HT-29 (cell line): ENCODE measurements at places on chromosomes 12 and 14. TPM values are rescaled to one million over a fixed set of nuclear protein-coding genes. Genes with fewer than 3 reads are reported as not detected.

TAS2R31 gene
- 1.3 and 2.3 TPM in 2 replicates for total RNA-seq

TGFB3 gene
- 0.65 and 2.9 TPM in 2 replicates for total RNA-seq

TAS2R42 gene
- not detected in 2 replicates for total RNA-seq

GALNT9 gene
- total RNA-seq: not detected in 2 replicates

ASCL1 gene
- total RNA-seq: not detected in 2 replicates

HOXC4 gene
- total RNA-seq: 4.0 and 6.8 TPM in 2 replicates

KLRC2 gene
- 2.7 and 3.0 TPM in 2 replicates for total RNA-seq
